ENCODE measurements at places on chromosomes 2 and 18.
A peak's percentile ranks its signal among the peaks of the same experiment; 100 is the strongest.

GRCh38 chr2:23092831-23093230 lies 292.1 kb upstream of the KLHL29 start:
- no peak for DNase-seq

GRCh38 chr18:35460736-35461161 lies 37.0 kb downstream of the INO80C start:
- no peak for DNase-seq

GRCh38 chr18:67260841-67261240 lies 255.7 kb downstream of the DSEL start:
- DNase-seq = no peak

DNA sequence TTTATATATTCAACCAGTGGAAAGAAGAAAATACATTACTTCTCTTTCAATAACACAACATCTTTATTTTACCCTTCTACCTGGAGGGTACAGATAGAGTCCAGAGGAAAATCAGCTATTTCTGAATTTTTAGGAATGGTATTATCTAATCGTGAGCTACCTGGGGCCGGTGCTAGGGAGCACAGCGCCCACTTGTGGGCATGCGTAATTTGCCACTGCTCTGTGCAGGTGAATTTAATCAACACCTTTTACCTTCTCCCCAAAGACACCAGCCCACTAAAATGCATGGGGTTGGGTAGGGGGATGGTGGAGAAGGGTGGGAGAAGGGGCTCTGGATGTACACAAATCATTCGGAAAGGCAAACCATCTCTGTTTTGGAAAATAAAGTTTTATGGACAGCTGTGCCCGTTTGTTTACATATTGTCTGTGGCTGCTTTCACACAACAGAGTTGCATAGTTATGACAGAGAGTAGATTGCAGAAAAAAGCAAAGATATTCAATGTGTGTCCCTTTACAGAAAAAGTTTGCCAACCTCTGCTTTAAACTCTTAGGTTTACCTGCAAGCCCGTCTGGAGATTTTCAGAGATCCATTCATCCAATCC lies 51.5 kb upstream of the DCC start:
- DNase-seq = no peak

GRCh38 chr2:227339098-227339599 lies 14.1 kb downstream of the MFF start:
- DNase-seq = no peak

- no peak for DNase-seq
Measured at GRCh38 chr2:217784996-217785543, 217.7 kb downstream of the TNS1 start.

- no peak for DNase-seq
Measured at GRCh38 chr2:154133823-154134222, 262.1 kb downstream of the GALNT13 start.

GRCh38 chr2:31664949-31665724 lies 84.4 kb upstream of the SRD5A2 start:
- no peak for DNase-seq

DNA sequence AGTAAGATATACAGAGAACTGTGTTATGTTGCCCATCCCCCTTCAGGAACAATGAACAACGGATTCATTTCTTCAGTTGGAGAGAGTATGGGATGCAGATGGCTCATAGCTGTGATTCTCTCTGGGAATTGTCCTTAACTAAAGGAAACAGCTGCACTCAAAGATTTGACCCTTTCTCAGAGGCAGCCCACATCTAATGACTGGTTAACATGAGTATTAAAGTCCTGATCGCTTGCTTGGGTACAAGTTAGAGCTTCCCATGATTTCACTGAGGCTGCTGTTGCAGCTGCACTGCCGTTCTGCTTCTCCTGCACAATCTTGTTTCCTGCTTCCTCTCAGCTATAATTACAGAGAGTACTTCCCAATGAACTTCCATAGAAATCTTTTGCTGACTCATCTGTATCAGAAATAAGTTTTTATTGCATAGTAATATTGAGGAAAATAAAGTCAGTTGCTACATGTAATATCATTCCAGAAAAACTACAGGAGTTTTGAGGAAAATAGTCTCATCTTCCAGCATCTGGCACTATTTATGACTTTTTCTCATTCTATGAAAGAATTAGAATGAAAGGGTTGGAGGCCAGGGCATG lies 12.8 kb upstream of the SCN9A start:
- DNase-seq = peak; percentile 38

- DNase-seq = no peak
Measured at GRCh38 chr2:148642891-148643416, 1.6 kb upstream of the EPC2 start.

DNA sequence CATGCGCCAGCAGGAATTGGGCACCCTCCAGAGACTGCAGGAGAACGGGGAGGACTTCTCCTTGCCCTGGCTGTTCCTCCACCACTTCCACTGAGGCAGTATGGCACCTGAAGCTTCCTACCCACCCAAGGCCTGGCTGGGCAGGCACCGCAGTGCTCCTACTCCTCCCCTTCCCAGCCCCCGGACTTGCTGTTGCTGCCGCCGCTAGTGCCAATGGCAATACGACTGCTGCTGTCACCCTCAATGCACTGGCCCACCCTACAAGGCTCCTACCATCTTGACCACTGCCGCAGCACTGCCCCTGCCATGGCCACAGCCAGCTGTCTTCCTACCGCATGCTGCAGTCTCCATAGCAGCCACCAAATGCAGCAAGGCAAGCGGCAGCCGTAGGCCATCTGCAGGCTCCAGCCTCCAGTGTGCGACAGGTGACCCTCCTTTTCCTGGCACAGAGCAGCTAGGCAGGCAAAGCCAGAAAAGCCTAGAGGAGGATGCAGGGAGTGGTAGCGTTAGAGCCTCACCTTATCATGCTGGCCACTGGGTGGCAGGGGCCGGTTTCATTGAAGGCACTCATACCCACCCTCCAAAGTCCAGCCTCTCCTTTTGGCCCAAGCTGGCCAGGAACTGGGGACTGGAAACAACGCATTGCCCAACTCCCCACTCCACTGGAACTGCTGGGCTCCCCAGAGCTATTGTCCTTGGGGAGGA lies 47.4 kb upstream of the ANKRD62 start:
- DNase-seq = no peak

DNA sequence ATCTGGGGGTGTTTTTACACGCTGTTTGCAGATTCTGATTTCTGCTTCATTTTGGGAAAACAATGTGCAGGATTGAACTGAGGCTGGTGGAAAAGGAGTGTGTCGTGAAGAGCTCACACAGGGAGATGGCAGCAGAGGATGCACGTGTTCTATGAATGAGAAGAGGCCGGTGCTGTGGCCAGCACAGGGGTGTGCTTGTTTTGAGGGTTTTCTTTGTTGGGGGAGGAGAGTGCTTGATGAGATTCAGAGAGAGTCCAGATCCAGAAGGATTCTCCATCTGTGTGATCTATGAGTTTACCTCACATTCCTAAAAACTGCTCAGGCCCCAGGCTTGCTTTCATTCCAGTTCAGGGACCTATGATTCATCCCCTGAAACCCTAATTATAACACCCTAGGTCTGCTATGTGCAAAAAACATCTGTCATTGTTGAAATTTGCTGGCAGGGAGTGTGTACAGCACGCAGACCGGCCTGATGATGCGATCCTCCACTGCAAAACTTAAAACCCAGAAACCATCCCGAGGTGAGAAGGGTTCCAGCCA lies 12.1 kb downstream of the TGFA start:
- DNase-seq = no peak

- DNase-seq = no peak
Measured at GRCh38 chr2:101508636-101509035, 33.7 kb upstream of the RFX8 start.

DNA sequence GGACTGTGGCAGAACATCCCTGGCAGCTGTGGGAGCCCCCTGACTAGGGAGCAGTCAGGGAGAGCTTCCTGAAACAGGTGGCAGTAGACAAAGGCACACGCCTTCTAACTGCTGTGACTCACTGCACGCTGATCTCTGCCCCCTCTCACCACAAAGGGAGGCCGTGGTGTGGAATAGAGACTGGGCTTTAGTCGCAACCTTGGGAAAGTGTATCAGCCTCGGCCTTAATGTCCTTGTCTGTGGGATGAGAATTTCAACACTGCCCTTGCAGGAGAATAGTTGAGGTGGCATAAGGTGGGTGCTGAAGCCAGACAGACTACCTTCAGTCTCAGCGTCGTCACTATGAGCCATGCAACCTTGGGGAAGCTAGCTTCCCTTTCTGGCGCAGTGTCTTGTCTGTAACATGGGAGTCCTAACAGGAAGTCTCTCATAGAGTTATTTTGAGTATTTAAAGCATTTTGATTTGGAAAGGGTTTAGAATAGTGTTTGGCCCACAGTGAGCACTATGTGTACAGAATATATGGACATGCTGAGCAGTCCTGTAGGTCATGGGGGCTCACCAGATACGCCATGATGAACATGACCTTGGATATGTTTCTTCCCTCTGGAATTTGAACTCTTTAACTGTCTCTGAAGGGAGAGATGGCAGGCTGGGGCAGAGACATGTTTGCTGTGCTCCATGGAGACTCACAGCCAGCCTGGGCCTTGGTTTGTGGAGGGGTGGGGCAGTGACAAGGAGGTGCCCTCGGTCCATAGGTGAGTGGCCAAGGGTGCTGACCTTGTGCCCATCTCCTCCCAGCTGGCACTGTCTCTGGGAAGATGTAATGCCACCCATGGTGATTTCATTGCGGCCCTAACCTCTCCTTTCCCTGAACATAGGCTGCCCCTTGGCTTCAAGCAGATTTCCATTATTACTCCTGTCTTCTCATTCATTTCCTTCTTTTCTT lies 29.5 kb upstream of the SMAD7 start:
- DNase-seq = no peak

GRCh38 chr2:119242276-119243119 lies 18.9 kb downstream of the STEAP3 start:
- DNase-seq = no peak

DNA sequence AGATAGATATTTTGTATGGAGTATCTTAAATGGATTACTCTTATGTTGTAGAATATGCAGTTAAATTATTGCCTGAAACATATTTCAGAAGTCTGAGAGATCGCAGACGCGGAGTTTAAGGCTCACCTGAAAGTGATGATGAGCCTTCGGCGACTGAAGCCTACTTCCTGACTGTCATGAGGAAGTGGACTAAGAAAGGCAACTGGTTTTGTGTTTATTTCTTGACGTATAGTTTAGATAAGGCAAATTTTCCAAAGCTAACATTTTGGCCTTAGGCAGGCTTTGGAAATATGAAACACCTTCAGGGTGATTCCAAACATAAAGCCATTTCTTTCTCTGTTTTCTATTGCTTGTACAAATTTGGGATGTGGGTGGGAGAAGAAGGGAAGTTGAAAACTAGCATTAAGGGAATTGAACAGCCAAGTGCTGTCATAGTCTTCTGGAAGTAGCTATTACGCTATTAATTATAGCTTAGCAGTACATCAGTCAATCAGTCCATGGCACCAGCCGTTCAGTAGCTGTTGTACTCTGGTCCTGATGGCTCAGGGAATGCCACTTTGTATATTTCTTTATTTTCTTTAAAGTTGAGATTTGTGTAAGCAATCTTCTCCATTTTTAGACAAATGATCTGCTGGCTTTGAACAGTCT lies 1.5 kb downstream of the GRHL1 start:
- no peak for DNase-seq

DNA sequence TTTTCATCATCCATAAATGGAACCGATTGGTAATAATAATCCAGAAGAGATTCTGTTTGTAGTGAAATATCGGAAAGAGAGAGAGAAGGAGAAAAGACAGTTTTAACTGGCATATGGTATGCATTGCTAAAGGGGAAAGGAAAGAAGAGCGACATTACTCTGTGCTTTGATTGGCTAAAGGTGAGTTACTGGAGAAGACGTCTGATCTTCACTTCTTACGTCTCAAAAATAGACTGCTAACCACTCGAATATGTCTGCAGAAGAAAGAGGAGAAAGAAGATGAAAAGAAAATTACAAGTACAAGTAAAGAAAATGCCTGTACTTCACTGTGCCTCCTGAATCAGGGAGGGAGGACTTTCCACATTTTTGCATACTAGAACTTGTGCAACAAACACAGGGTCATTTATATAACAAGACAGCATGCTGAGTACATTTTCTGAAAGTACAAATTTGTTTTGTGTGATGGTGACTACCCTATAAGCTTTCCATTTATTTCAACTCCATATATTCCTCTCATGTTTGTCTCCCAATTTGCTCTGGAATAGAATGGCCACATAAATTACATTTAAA lies 787.2 kb downstream of the RNF144A start:
- no peak for DNase-seq

GRCh38 chr2:105141099-105141614 lies 100.4 kb upstream of the GPR45 start:
- DNase-seq = no peak
